ENCODE measurements at places on chromosomes 2 and 18.
A peak's percentile ranks its signal among the peaks of the same experiment; 100 is the strongest.

DNA sequence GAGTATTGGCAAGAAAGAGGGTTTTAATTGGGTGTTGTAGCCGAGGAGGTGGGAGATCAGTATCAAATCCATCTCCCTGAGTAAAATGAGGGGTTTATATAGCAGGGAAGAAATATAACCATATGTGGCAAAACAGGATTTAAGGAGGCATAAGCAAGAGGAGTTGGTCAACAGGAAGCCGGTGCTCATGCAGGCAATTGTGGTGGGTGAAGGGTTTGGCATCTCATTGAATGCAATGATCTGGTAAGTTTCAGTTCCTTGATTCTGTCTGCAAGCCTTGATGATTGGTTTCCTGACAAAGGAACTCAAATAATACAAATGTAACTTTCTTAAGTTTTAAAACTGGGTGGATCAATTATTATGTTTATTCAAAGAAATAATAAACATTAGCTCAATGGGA is 564.4 kb upstream of the LINC00305 start:
- DNase-seq = peak; percentile 44
- H3K4me1 ChIP-seq = peaks cover 15% of the 10 kb centered on the region
- no peaks in the 10 kb centered on the region for H3K27me3 ChIP-seq
- H3K4me3 ChIP-seq = peak overlapping the region; percentile 61

- DNase-seq = no peak
- H3K4me1 ChIP-seq = peaks cover 53% of the 10 kb centered on the region
- no peaks in the 10 kb centered on the region for H3K36me3 ChIP-seq
- peak overlapping the region; percentile 89 for H3K4me3 ChIP-seq
Observed at GRCh38 chr2:64655018-64655664, 1.4 kb upstream of the SERTAD2 start.

- H3K27me3 ChIP-seq = peaks cover 11% of the 10 kb centered on the region
- no peak for DNase-seq
- H3K4me3 ChIP-seq = no peak overlapping the region
- no peaks in the 10 kb centered on the region for H3K4me1 ChIP-seq
Observed at GRCh38 chr2:173713904-173714555, 251.1 kb downstream of the SP3 start.

- no peak for DNase-seq
- H3K27ac ChIP-seq = peak overlapping the region; percentile 45
- H3K27me3 ChIP-seq = no peaks in the 10 kb centered on the region
- H3K4me3 ChIP-seq = peak overlapping the region; percentile 79
- peaks cover 38% of the 10 kb centered on the region for H3K4me1 ChIP-seq
- peaks cover 26% of the 10 kb centered on the region for H3K36me3 ChIP-seq
Observed at GRCh38 chr2:196167666-196168065, 3.7 kb downstream of the STK17B start.

DNA sequence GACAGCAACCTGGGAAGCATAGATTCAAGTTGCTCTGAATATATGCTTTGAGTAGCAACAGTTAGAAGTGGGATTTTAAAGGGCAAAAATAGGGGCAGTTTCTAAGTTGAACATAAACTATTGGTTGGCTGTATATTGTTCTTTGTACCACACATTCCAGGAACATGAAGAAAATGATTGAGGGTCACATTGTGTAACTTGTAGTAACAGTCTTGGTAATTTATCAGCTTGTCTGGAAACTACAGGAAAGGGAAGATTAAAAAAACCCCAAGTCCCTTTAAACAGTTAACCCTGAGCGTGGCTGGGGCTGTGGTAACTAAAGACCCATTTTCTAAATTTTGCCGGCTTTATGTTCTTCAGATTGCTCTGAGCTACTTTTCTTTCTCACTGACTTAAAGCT is 7.4 kb downstream of the PLEKHB2 start:
- H3K4me1 ChIP-seq = peaks cover 16% of the 10 kb centered on the region
- no peaks in the 10 kb centered on the region for H3K27me3 ChIP-seq
- no peak for DNase-seq
- H3K27ac ChIP-seq = no peak overlapping the region

DNA sequence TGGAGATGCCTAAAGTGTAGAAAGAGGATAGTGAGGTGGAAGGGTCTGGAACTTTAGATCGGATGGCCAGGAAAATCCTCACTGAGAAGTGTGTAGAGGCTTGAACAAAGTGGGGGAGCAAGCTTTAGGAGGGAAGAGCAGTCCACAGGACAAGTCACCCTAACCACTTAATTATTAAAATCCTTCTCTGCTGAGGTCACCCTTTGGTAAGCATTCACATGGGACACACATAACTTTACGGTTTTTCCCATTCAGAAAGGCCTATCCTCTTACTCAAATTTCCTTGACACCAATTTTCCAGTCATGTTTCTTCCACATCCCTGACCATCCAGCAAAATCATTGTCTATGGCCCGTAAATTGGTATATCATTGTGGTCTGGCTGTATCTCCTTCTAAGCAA is 31.0 kb upstream of the ZEB2 start:
- peaks cover 5% of the 10 kb centered on the region for H3K4me1 ChIP-seq
- H3K27me3 ChIP-seq = peaks cover 7% of the 10 kb centered on the region
- no peak for DNase-seq
- no peaks in the 10 kb centered on the region for H3K36me3 ChIP-seq

DNA sequence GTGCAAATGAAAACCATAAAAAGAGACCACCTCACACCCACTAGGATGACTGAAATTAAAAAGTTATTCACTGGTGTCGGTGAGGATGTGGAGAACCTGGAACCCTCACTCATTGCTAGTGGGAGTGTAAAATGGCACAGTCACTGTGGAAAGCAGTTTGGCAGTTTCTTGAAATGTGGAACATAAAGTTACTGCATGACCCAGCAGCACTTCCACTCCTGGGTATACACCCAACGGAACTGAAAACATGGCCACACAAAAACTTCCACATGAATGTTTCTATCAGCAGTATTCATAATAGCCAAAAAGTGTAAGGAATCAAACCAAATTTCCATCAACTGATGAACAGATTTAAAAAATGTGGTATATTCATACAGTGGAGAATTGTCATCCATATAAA is 65.1 kb upstream of the SLC66A3 start:
- H3K27me3 ChIP-seq = peaks cover 7% of the 10 kb centered on the region
- H3K27ac ChIP-seq = no peak overlapping the region
- DNase-seq = no peak
- H3K4me3 ChIP-seq = no peak overlapping the region

DNA sequence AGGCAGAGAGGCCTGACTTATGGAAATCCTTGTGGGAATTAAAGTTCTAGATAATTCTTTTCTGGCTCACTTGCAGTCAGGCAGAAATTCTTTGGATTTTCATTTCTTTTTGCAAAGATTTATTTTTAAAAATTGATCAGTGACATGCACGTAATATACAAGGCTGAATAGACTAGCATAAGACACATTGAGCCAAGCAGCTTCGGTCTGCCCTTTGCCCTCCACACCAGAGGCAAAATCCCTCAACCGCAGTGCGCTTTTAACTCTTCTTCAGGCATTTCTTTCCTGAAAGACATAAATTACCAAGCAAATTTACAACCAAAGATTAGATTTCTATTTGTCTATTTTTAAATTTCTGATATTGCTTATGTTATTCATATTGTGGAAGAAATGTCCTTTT is 227.9 kb downstream of the LOXHD1 start:
- no peaks in the 10 kb centered on the region for H3K4me1 ChIP-seq
- H3K36me3 ChIP-seq = no peaks in the 10 kb centered on the region
- H3K27me3 ChIP-seq = peaks cover 10% of the 10 kb centered on the region

- DNase-seq = no peak
- peak overlapping the region; percentile 86 for H3K4me3 ChIP-seq
- peaks cover 11% of the 10 kb centered on the region for H3K27me3 ChIP-seq
- H3K27ac ChIP-seq = no peak overlapping the region
- peaks cover 13% of the 10 kb centered on the region for H3K4me1 ChIP-seq
Observed at GRCh38 chr2:68318914-68319397, 793 bp downstream of the CNRIP1 start.

GRCh38 chr18:9884532-9885140 is 1.1 kb upstream of the TXNDC2 start:
- no peak overlapping the region for H3K4me3 ChIP-seq
- no peaks in the 10 kb centered on the region for H3K27me3 ChIP-seq
- no peaks in the 10 kb centered on the region for H3K36me3 ChIP-seq
- H3K27ac ChIP-seq = no peak overlapping the region
- no peaks in the 10 kb centered on the region for H3K4me1 ChIP-seq
- no peak for DNase-seq

GRCh38 chr2:187783446-187783845 is 229.2 kb upstream of the TFPI start:
- no peaks in the 10 kb centered on the region for H3K36me3 ChIP-seq
- no peak overlapping the region for H3K4me3 ChIP-seq
- no peak for DNase-seq
- H3K27me3 ChIP-seq = no peaks in the 10 kb centered on the region

GRCh38 chr2:121858369-121858768 is 102.9 kb downstream of the TSN start:
- DNase-seq = no peak
- no peaks in the 10 kb centered on the region for H3K4me1 ChIP-seq
- H3K27ac ChIP-seq = no peak overlapping the region
- H3K4me3 ChIP-seq = no peak overlapping the region
- no peaks in the 10 kb centered on the region for H3K36me3 ChIP-seq

GRCh38 chr2:180980106-180980942 is at the start of gene UBE2E3:
Gene UBE2E3, plus strand, starts transcription at chr2:180980605. Its CDS starts 1,438 bp downstream, at chr2:180982043.
- no peaks in the 10 kb centered on the region for H3K27me3 ChIP-seq
- peak within 1 kb of the TSS; percentile 96 for H3K4me3 ChIP-seq
- H3K27ac ChIP-seq = peak within 1 kb of the TSS; percentile 92

GRCh38 chr18:76431437-76432273 is 63.4 kb downstream of the ZNF516 start:
- peaks cover 5% of the 10 kb centered on the region for H3K36me3 ChIP-seq
- H3K27me3 ChIP-seq = no peaks in the 10 kb centered on the region
- H3K27ac ChIP-seq = no peak overlapping the region
- H3K4me1 ChIP-seq = peaks cover 2% of the 10 kb centered on the region
- no peak overlapping the region for H3K4me3 ChIP-seq

- H3K36me3 ChIP-seq = no peaks in the 10 kb centered on the region
- H3K27ac ChIP-seq = no peak overlapping the region
- H3K4me3 ChIP-seq = peak overlapping the region; percentile 55
- peaks cover 6% of the 10 kb centered on the region for H3K4me1 ChIP-seq
Observed at GRCh38 chr2:64359171-64359891, 94.6 kb upstream of the LGALSL start.

GRCh38 chr2:43676322-43677050 is at the start of gene C1GALT1C1L:
Gene C1GALT1C1L, minus strand, starts transcription at chr2:43676429. Its CDS starts 107 bp downstream, at chr2:43676322.
- DNase-seq = no peak
- peaks cover 16% of the 10 kb centered on the region for H3K27me3 ChIP-seq
- no peaks in the 10 kb centered on the region for H3K4me1 ChIP-seq
- no peak within 1 kb of the TSS for H3K27ac ChIP-seq
- peak within 1 kb of the TSS; percentile 22 for H3K4me3 ChIP-seq

- no peaks in the 10 kb centered on the region for H3K4me1 ChIP-seq
- no peaks in the 10 kb centered on the region for H3K36me3 ChIP-seq
- no peak overlapping the region for H3K4me3 ChIP-seq
- H3K27me3 ChIP-seq = no peaks in the 10 kb centered on the region
- no peak for DNase-seq
Observed at GRCh38 chr2:123162400-123163016, 862.6 kb upstream of the CNTNAP5 start.

DNA sequence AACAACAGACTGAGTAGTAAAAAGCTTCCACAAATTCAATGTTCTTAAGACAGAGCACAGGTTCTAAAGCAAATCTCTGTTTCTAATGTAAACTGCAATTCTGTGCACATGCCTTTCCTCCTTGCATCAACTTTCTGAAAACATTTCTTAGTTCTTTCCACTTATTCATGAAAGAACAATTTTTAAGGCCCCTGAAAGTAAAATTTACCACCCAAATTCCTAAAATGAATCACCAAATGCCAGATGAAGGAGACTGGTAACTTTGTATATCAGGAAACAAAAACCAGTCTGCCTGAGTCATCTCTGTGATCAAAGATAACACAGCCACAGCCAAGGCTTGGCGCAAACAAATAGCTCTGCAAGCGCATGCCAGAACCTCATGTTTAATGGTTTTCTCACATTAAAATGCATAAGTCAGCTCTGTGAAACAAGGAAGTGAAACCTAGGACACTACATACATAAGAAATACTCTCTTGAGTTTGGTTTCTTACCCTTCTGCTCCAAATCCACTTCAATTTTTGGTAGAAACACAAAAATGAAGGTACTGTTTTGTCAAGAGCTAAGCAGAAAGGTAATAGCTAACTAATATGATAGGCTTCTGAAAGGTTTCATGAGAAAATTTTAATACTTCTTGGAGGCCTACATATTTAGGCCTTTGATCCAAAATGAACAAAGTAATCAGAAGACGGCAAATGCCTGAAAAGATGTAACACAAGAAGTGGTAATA is 169.4 kb downstream of the THADA start:
- peak; percentile 46 for DNase-seq
- H3K36me3 ChIP-seq = peaks cover 20% of the 10 kb centered on the region

GRCh38 chr2:72173640-72174321 is 26.1 kb upstream of the CYP26B1 start:
- no peak overlapping the region for H3K4me3 ChIP-seq
- no peak overlapping the region for H3K27ac ChIP-seq
- H3K4me1 ChIP-seq = no peaks in the 10 kb centered on the region
- H3K36me3 ChIP-seq = peaks cover 21% of the 10 kb centered on the region
- DNase-seq = no peak

- no peak overlapping the region for H3K27ac ChIP-seq
- DNase-seq = no peak
- H3K27me3 ChIP-seq = no peaks in the 10 kb centered on the region
- H3K36me3 ChIP-seq = no peaks in the 10 kb centered on the region
- H3K4me1 ChIP-seq = peaks cover 9% of the 10 kb centered on the region
Observed at GRCh38 chr2:196341277-196341841, 170.0 kb upstream of the STK17B start.

DNA sequence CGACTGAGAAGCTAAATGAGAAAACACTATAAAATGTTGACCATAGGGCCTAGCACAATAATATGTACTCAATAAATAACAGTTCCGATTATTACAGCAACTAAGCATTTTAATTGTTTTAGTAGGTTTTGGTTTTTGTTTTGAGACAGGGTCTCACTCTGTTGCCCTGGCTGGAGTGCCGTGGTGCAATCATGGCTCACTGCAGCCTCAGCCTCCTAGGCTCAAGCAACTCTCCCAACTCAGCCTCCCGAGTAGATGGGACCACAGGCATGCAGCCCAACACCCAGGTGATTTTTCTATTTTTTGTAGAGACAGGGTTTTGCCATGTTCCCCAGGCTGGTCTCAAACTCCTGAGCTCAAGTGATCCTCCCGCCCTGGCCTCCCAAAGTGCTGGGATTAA is 54.1 kb downstream of the ESCO1 start:
- peaks cover 3% of the 10 kb centered on the region for H3K4me1 ChIP-seq
- no peak overlapping the region for H3K4me3 ChIP-seq
- peaks cover 21% of the 10 kb centered on the region for H3K36me3 ChIP-seq
- H3K27ac ChIP-seq = no peak overlapping the region
- no peaks in the 10 kb centered on the region for H3K27me3 ChIP-seq
- DNase-seq = no peak

DNA sequence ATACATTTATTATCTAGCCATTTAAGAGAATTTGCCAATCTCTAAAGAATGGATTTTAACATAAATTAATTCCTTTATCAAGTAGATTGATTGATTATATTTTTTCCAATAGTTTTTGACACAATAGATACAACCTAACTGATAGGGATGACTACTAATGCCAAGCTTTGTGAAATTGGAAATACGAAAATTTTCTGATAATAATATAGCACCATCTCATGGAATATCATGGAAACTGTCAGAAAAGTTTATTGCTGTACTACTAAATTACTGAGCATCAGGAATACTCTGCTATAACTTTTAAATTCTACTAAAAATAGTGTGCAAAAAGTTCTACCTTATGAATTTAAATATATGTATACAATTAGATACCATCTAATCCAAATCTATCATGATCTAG is 101.8 kb upstream of the MAP2 start:
- H3K4me3 ChIP-seq = no peak overlapping the region
- H3K27ac ChIP-seq = no peak overlapping the region
- DNase-seq = no peak
- peaks cover 6% of the 10 kb centered on the region for H3K4me1 ChIP-seq
